M059J (cell line): ENCODE measurements at places on chromosomes 3 and 15. TPM values are rescaled to one million over a fixed set of nuclear protein-coding genes. Genes with fewer than 3 reads are reported as not detected.

Gene IQCF5
- not detected in 2 replicates for total RNA-seq

Gene TMEM41A
- total RNA-seq, result 9.3 and 14.9 TPM in 2 replicates

Gene ROPN1
- total RNA-seq, result not detected in 2 replicates

Gene C2CD4B
- total RNA-seq, result not detected in 2 replicates

Gene PARL
- total RNA-seq, result 73.0 and 75.4 TPM in 2 replicates

Gene ANKRD63
- not detected in 2 replicates for total RNA-seq

Gene PRSS50
- not detected in 2 replicates for total RNA-seq

Gene FMN1
- total RNA-seq, result 5.3 and 7.7 TPM in 2 replicates

Gene CEMIP
- total RNA-seq, result 2.1 and 4.0 TPM in 2 replicates

Gene CCRL2
- 0.27 and 1.0 TPM in 2 replicates for total RNA-seq

Gene LAMB2
- total RNA-seq, result 229 and 329 TPM in 2 replicates

Gene SPINT1
- total RNA-seq, result 8.3 and 15.5 TPM in 2 replicates

Gene SCAANT1
- total RNA-seq, result not detected in 2 replicates

Gene OIP5
- total RNA-seq, result 37.9 and 61.9 TPM in 2 replicates

Gene SEMA5B
- total RNA-seq, result not detected in 2 replicates

Gene CCR9
- total RNA-seq, result not detected in 2 replicates

Gene SELENOS
- 85.5 and 86.5 TPM in 2 replicates for total RNA-seq

Gene COLQ
- total RNA-seq, result 0.12 and 0.27 TPM in 2 replicates

Gene TMOD2
- total RNA-seq, result 3.5 and 4.4 TPM in 2 replicates

Gene GNAT1
- total RNA-seq, result not detected in 2 replicates

Gene PLA2G4D
- total RNA-seq, result 0.10 and 0.52 TPM in 2 replicates

Gene SNTN
- total RNA-seq, result 0.10 TPM in 1 of 2 replicates, not detected in the other

Gene PP2D1
- not detected in 2 replicates for total RNA-seq

Gene SPATA12
- 0.07 TPM in 1 of 2 replicates, not detected in the other for total RNA-seq

Gene CLRN1
- total RNA-seq, result not detected in 2 replicates
